ENCODE measurements at places on chromosomes 7 and 10. TPM values are rescaled to one million over a fixed set of nuclear protein-coding genes. Genes with fewer than 3 reads are reported as not detected.

GRCh38 chr7:151936207-151936606, 20.0 kb upstream of the GALNTL5 start:
- H3K4me1 ChIP-seq: peaks cover 10% of the 10 kb centered on the region
- no peaks in the 10 kb centered on the region for H3K27me3 ChIP-seq
- H3K27ac ChIP-seq: no peak overlapping the region
- DNase-seq: no peak
- H3K36me3 ChIP-seq: no peaks in the 10 kb centered on the region

GRCh38 chr7:129089521-129090212, 34.8 kb upstream of the TNPO3 start:
- H3K4me3 ChIP-seq: no peak overlapping the region
- no peak for DNase-seq
- H3K27ac ChIP-seq: no peak overlapping the region
- no peaks in the 10 kb centered on the region for H3K36me3 ChIP-seq
- no peaks in the 10 kb centered on the region for H3K4me1 ChIP-seq
- H3K27me3 ChIP-seq: no peaks in the 10 kb centered on the region

DNA sequence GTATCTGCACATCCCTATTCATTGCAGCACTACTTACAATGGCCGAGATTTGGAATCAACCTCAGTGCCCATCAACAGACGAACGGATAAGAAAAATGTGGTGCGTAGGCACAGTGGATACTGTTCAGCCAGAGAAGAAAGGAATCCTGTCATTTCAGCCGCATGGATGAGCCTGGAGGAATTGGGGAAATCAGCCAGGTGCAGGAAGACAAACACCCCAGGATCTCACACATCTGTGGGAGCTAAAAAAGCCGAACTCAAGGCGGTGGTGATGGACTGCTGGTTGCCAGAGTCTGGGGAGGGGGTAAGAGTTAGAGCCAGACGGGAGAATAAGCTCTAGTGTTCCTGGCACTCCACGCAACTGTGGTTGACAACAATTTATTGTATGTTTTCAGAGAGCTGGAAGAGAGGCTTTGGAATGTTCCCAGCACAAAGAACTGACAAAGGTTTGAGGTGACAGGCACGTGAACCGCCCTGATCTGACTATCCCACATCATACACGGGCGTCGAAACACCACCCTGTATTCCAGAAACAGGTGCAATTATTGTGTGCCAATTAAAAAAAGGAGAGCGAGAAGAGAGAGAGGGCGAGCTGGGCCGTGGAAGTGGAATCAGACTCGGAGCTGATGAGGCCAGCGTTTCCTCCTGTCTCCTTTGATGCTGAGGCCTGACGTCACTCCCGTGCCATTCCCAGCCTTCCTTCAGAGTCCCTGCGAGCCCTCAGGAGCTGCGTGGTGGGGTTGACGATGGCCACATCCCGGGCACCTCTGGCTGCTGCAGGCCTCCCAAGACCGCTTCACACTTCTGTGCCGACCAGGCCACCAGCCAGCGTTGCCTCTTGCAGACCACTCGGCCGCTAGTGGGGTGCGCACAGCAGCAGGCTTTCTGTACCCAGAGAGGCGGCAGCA, 189.5 kb downstream of the DNAJB6 start:
- H3K27me3 ChIP-seq: no peaks in the 10 kb centered on the region
- no peak for DNase-seq
- no peaks in the 10 kb centered on the region for H3K4me1 ChIP-seq
- H3K36me3 ChIP-seq: no peaks in the 10 kb centered on the region
- no peak overlapping the region for H3K27ac ChIP-seq

Gene HHEX
- total RNA-seq: 6.1 TPM

Gene OR13A1
- total RNA-seq: not detected

- H3K27ac ChIP-seq: no peak overlapping the region
- H3K36me3 ChIP-seq: no peaks in the 10 kb centered on the region
- no peak for DNase-seq
These were observed 384.7 kb upstream of the FZD8 start for GRCh38 chr10:36026656-36027390.

DNA sequence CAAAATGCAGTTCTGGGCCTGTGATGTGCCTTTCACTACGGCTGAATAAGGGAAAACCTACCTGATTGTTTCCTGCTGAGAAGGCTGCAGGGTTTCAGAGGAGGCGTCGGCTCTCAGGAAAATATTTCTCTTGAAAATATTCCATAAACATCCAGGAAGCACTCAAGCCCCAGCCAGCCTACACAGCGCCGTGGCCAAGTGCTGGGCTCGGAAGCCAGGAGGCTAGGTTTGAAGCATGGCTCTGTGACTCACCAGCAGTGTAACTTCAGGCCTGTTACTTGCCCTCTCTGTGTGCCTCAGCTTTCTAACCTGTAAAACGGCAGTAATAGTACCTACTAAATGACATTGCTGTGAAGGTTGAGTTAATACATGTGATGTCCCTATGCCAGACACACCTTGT, 399.1 kb downstream of the GATA3 start:
- H3K4me1 ChIP-seq: no peaks in the 10 kb centered on the region
- no peak overlapping the region for H3K27ac ChIP-seq
- H3K4me3 ChIP-seq: no peak overlapping the region
- no peaks in the 10 kb centered on the region for H3K27me3 ChIP-seq

Gene TACC2
- 76.4 TPM for total RNA-seq

Gene CALHM3
- total RNA-seq: not detected

Gene CHRM2
- 1.2 TPM for total RNA-seq

Gene WNT16
- total RNA-seq: 7.4 TPM

DNA sequence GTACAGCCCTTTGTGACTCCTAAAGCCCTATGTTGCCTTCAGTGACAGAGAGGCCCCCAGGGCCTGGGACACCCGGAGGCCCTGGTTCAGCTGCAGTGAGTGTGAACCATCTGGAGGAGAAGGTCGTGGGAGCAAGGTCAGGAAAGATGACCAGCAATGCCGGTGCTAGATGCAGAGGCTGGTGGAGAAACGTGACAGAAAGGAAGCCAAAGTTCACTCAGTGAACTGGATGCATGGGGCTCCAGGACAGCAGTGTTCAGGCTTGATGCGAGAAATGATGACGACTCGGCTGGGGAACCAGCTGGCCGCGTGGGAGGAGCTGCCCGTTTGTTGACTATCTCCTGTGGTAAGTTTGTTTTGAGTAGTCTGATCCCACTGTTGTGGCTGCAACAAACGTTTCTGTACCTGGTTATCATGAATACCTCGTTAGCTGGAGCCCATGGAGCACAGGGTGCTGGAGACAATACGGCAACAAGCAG, 54.1 kb upstream of the MKRN1 start:
- no peak for DNase-seq
- H3K4me1 ChIP-seq: peaks cover 15% of the 10 kb centered on the region
- no peaks in the 10 kb centered on the region for H3K27me3 ChIP-seq

DNA sequence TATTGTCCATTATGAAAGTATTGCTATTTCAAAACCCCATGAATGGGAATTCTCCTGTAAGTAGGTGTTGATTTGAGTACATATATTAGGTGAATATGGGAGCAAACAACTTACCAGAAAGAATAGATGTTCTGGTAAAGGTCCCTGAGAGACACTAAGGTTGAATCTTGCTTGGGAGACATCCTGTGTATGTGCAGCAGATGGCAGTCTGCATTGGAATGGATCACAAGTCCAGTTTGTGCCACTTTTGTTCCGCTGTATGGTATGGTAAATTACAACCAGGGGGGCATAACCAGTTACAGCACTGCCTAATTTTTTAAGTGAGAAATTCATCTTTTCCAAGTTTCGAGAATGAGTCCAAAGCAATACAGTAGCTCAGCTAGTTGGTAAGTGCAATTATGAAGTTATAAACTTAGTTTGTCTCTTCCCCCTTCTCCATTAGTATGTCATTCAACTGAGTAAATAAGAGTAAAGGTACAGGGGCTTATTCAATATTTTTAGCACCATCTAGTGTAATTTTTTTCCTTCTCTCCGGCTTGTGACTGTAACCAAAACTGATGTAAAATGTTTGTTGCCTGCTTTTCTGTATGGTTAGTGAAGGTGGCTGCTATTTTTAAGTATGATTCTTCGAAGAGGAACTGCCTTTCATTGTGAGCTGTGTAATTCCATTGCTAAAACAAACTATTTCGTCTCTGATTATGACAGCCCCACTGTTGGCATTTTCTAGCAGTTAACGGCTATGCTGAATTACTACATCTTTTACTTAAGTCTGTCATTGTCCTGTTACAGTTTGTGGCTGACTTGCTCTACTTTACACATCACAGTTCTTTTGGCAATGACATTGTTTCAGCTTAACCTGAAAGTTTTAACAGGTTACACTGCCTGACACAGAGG, 2.8 kb downstream of the MCU start:
- no peak for DNase-seq
- no peak overlapping the region for H3K27ac ChIP-seq
- H3K4me3 ChIP-seq: peak overlapping the region; percentile 13
- no peaks in the 10 kb centered on the region for H3K27me3 ChIP-seq

Gene DNAJB12
- 29.7 TPM for total RNA-seq

Gene FANK1
- total RNA-seq: 6.6 TPM

Gene SMKR1
- not detected for total RNA-seq

GRCh38 chr7:25643286-25643685, 415.0 kb upstream of the NPVF start:
- no peaks in the 10 kb centered on the region for H3K36me3 ChIP-seq
- no peak overlapping the region for H3K27ac ChIP-seq
- no peaks in the 10 kb centered on the region for H3K27me3 ChIP-seq

DNA sequence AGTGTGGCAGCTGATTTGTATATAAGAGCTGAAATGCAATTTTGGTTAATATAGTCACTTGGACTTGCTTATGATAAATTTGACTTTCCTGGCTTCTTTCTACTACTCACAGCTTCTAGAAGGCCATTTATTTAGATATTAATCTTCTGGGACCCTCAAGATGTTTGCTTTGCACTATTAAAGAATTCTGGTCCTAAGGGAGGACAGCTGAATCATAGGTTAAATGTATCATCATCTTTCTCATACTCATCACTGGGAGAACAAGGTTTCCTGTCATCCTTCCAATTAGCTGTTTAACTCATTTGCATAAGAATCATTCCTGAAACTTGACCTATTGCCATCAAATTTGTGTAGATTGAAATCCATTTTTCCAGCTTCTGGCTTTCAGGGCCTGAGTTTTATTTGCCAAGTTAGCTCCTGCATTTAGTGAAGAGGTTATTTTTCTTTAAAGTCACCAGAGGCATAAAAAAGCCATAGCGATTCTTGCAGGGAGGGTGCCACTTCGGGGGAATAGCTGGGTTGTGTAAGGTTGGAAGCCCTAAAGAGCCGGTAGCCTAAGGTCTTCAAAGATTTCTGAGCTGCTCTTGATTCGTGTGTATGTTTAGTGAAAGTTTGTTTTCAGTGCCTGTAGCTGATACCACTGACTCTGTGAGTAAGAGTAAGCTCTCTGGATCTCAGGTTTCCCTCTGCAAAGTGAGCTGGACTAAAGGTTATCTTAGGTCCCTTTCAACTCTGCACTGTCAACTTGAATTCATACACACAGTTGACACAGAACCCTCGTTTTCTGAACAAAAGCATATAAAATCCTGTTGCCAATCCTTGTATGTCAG, 4.3 kb downstream of the MAP3K8 start:
- H3K27ac ChIP-seq: peak overlapping the region; percentile 98
- peak overlapping the region; percentile 92 for H3K4me3 ChIP-seq
- H3K36me3 ChIP-seq: no peaks in the 10 kb centered on the region
- no peak for DNase-seq
- peaks cover 66% of the 10 kb centered on the region for H3K4me1 ChIP-seq

Gene GUSB
- total RNA-seq: 34.6 TPM

Gene UCN3
- total RNA-seq: not detected

DNA sequence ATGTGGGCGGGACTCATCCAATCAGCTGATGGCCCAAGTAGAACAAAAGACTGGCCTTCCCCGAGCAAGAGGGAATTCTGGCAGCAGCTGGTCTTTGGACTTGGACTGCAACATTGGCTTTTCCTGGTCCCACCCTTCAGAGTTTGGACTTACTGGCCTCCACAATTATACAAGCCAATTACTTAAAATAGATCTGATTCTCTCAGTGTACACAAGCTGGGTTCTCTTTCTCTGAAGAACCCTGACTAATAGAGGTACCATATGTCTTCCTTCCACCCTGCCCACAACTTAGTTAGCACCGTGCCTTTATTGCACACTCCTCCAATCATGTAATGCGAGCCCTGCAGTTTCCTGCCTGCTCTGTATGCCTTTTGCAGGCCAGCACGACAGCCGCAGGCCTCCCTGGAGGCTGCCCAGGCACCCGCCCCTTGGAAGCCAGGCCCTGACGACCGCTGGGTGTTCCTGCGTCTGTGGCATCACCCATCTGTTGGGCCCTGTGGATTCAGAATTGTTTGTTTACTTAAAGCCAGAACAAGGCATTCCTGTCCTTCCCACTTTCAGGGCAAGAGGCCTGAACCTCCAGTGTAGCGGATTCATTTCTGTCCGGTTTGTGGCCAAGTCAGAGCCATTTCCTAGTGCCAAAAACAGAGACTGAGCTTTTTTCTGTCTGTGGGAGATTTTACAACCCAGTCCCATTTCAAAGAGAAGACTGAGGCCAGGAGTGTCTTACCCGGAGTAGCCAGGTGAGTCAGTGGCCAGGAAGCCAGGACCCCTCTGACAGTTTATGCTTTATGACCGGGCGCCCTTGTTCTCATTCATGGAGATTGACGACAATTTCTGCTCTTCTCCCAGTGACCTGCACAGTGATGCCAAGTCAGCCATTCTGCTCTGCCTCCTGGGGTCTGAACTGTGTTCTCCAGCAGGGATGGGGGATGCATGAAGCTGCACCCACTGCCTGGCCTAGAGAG, 968 bp upstream of the INMT start:
- no peak overlapping the region for H3K4me3 ChIP-seq
- H3K27ac ChIP-seq: peak overlapping the region; percentile 75
- H3K4me1 ChIP-seq: peaks cover 45% of the 10 kb centered on the region
- H3K27me3 ChIP-seq: no peaks in the 10 kb centered on the region
- no peak for DNase-seq
- H3K36me3 ChIP-seq: no peaks in the 10 kb centered on the region

Gene SRGN
- 117 TPM for total RNA-seq

DNA sequence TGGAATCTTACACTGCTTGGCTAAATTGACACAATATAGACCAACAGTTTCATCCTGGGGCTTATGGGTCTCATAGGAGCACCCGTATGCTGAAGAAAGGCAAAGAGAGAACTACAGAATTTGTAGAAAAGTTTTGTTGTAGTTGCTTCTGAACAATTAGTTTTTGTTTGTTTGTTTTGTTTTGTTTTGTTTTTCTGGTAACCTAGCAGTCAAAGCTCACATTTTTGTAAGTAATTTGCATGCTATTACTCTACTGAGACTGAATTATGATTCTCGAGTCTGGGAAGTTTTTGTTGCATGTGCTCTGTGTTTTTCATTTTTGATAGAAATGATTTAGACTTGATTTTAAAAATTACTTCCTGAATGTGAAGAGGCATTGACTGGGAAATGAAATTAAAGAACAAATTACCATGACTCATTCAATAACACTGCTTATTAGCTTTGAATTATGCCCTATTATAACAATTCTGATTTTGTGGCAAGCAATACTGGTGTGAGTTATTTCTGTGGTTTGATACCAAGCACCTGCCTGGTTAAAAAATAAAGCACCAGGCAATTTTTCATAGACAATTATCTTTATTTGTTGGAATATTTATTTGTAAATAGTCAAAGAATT, 438 bp downstream of the LSMEM1 start:
- DNase-seq: no peak
- no peaks in the 10 kb centered on the region for H3K27me3 ChIP-seq
- H3K27ac ChIP-seq: peak overlapping the region; percentile 54
- H3K4me1 ChIP-seq: peaks cover 43% of the 10 kb centered on the region

GRCh38 chr10:29546773-29547313, 87.9 kb downstream of the SVIL start:
- no peak overlapping the region for H3K4me3 ChIP-seq
- H3K27me3 ChIP-seq: no peaks in the 10 kb centered on the region
- H3K4me1 ChIP-seq: peaks cover 13% of the 10 kb centered on the region
- H3K27ac ChIP-seq: no peak overlapping the region
